HT1080 (cell line): ENCODE measurements at places on chromosomes 7 and 10. TPM values are rescaled to one million over a fixed set of nuclear protein-coding genes. Genes with fewer than 3 reads are reported as not detected.

Gene ZNF25
- 2.6 and 2.8 TPM in 2 replicates for total RNA-seq

GRCh38 chr7:43004082-43004481 lies 71.9 kb downstream of the MRPL32 start:
- DNase-seq: no peak

DNA sequence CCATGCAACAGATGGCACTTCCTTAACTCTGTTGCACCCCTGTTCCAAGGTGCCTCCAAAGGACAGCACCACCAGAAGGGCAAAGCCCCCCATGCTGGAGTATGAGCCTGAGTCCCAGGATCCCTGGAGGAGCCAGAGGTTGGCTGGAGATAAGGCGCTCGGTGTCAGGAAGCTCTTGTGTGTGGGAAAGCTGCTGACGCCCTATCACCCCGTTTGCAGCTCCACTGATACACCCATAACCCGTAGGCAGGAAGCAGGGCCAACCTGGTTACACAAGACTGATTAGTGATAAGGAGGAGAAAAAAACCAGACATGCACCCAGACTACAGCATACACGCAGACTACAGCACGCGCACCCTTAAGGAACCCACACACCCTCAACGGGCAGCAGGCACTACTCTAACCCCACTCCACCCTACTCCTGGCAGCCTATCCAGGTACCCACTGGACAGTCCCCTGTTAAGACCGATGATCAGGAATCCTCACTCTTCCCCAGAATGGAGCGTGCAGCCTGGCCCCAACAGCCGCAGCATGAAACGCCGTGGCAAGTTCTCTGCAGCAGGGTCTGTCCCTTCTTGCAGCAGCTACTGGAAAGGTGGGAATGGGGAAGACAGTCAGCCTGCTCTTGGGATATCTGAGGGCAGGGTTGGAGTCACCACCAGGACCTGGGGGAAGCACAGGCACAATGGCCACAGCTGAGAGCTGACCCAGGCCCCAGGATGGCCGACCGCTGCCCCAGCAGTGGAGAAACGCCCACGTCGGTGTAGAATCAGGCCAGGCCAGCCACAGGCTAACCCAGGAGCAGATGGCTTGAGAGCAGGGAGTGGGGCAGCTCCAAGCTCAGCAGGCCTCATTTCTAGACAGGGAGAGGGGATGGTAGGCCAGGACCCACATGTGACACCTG lies 38.3 kb upstream of the TUBB8 start:
- DNase-seq: no peak

Gene TEX47
- total RNA-seq: not detected in 2 replicates

Gene CCDC172
- total RNA-seq: not detected in 2 replicates

DNA sequence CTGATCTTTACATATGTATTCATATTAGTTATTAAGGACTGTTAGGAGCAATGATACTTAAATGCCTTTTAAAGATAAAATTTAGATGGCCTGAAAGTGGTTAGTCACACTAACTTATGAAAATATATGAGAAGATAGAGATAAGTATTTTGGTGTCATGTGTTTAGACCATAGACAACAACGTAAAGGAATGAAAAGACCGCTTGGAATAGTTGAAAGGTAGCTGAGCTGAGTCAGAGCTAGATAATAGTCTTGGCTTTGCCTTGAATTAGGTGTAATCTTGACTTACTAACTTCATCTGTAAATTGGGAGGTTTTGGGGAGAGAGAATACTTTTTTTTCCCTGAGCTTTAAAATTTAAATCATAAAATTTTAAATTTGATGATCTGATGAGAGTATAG lies 127.0 kb downstream of the LYZL1 start:
- no peak for DNase-seq

DNA sequence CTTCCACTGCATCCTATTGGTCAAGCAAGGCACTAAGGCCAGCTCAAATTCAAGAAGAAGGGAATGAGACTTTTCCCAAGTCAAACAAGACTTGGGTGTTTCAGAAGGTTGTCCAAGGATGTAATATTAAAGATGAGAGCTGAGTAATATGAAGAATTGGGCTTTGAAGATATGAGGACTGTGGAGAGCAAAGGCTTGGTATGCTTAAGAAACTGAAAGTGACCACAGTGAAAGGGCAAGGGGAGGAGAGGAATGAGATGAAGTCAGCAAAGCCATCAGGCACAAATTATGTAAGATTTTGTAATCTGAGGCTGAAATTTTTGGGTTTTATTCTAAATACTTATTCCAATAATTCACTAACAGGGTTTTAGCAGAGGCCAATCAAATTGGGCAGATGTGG lies 38.6 kb upstream of the NPY start:
- DNase-seq: no peak

DNA sequence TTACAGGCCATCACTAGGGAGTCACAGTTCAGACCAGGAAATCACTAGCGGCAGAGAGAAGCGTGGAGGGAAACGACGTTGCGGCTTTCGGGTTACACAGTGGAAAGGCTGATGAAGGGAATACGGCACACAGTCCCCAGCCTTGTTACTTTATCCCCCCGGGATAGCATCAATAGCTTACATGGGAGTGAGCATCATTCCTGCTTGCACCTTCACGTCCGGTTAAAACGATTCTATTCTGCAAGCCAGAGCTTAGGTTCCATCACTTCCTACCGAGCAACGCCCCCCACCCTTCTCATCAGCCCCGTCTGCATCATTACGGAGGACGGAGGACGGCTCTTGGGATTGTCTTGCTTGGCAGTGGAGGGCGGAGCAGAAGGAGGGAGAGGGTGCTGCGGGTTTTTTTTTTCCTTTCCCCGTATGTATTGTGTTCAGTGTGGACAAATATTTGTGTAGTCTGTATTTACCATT lies 124.9 kb downstream of the CLEC2L start:
- DNase-seq: no peak

Gene KMT2E
- 16.6 and 23.3 TPM in 2 replicates for total RNA-seq

Gene HMX3
- total RNA-seq: not detected in 2 replicates

- peak; percentile 26 for DNase-seq
Measured at GRCh38 chr10:94066411-94066810, 72.7 kb downstream of the PLCE1 start.

- no peak for DNase-seq
Measured at GRCh38 chr10:103493362-103493915, at the start of gene NEURL1. TSS of gene NEURL1 (plus strand) at chr10:103493705. CDS start at chr10:103494388, 683 bp downstream.
